Activated T-cell treated with anti-CD3 and anti-CD28 coated beads for 48 hours (primary cell): ENCODE measurements at places on chromosomes 2 and 18.

- DNase-seq, result no peak
Measured at GRCh38 chr18:55250768-55251173, 291.5 kb upstream of the CCDC68 start.

DNA sequence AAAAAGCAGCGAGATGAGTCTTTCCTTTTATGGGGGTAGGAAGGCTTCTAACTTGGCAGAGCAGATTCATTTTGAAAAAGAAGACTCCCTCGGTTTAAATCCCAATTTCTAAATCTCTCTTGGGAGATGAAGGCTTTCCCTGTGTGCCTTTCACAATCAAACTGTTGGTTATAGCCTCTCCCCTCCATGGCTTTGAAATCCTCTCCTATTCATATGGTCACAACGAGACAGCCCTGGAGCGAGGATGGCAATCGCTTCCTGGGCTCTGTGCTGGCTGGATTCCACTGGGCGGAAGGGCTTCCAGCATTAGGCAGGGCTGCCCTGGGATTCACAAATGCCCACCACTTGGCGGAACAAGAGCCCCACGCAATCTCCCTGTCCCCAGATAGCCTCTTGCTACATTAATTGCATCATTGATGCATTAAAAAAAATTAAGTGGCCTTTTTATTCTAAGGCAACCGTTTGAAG is 1.6 kb downstream of the CAVIN2 start:
- no peak for DNase-seq

DNA sequence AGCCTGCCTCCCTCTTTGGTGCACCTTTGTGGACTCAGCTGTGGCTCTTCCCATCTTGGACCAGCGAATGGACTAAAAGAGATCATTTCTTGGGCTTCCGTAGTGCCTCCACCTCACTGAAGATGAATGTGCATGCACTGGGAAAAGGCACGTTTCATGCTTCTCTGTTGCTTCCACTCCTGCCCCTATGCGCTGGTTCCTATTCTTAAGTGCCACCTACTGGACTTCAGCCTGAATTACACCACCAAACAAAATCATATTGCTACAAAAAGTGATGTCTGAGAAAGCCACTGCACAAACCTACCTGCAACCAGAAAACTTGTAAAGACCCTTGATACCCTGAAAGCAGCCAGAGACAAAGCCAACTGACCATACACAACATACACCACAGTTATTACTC is 695.6 kb downstream of the TSN start:
- no peak for DNase-seq

GRCh38 chr2:237455764-237456163 is 31.3 kb upstream of the MLPH start:
- no peak for DNase-seq

GRCh38 chr18:79507546-79508480 is 112.1 kb downstream of the NFATC1 start:
- no peak for DNase-seq

DNA sequence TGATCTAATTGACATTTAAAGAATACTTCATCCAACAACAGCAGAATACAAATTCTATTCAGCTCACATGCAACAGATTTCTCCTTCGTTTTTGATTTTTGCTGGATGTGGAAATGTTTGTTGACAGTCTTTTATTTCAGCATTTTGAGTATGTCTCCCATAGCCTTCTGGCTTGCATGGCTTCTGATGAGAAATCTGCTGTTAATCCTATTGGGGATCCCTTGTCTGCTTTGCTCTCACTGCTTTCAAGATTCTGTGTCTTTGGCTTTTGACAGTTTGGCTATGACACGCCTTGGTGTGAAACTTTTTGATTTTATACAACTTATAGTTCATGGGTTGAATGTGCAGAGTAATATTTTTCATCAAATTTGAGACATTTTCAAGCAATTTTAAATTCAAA is 44.7 kb downstream of the TRABD2A start:
- no peak for DNase-seq

GRCh38 chr2:152587187-152587947 is 129.9 kb downstream of the PRPF40A start:
- DNase-seq, result no peak

GRCh38 chr2:200744201-200744602 is 67.5 kb upstream of the BZW1 start:
- DNase-seq, result no peak

DNA sequence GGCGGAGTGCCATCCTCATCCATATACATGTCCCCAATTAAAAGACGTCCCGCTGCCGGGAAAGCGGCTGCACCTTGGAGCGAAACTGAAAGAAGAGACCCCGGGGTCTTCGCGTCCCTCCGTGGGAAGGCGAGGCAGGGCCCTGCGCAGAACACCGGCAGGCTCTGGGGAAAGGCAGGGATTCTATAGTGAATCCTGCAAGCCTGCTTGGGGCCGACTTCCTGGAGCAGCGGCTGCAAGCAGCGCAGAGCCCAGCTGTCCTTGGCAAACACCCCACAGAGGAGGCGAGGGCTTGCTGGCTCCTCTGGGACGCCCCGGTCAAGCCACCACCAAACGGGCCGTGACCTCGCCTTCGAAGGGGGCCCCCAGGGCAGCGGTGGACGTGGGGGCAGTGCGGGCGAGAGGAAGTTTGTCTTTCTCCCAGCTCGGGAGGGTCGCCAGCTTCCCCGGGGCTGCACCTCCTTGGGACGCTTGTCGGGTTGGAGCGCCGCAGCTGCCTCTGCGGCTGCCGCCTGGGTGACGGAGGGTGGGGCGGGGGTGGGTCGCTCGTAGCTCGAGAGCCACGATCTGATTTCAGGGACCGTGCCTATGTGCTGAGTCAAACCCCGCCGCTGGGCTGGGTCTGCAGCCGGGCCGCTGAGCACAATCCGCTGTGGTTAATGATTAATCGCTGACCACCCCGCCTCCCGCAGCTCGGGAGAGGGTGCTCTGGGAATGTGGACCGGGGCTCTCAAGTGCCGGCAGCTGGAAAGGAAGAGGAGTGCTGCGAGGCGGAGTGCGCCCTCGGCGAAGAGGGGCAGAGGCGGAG is 486 bp upstream of the GPR39 start:
- DNase-seq, result no peak

- no peak for DNase-seq
Measured at GRCh38 chr2:242060212-242060835, 190.8 kb downstream of the RTP5 start.

- no peak for DNase-seq
Measured at GRCh38 chr2:110747522-110748488, 15.4 kb downstream of the ACOXL start.

DNA sequence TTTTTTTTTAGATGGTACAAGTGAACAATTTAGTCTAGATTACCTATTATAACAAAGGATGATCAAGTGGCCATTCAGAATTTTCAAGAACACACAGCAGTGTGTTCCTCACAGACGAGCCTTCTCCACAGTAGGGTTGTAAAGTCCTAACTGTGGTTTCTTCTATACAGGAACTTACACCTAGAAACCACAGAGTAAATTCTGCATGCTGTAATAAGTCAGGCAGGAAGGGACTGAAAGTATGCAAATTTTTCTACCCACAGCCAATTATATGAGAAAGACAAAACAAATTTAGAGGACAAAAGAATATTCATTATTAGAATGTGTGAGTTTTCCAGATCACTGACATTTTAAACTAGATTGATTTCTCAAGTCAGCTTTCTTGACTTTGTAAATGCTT is 99.5 kb downstream of the RBMS1 start:
- no peak for DNase-seq

GRCh38 chr18:27600245-27600644 is 415.1 kb upstream of the CHST9 start:
- DNase-seq, result no peak

DNA sequence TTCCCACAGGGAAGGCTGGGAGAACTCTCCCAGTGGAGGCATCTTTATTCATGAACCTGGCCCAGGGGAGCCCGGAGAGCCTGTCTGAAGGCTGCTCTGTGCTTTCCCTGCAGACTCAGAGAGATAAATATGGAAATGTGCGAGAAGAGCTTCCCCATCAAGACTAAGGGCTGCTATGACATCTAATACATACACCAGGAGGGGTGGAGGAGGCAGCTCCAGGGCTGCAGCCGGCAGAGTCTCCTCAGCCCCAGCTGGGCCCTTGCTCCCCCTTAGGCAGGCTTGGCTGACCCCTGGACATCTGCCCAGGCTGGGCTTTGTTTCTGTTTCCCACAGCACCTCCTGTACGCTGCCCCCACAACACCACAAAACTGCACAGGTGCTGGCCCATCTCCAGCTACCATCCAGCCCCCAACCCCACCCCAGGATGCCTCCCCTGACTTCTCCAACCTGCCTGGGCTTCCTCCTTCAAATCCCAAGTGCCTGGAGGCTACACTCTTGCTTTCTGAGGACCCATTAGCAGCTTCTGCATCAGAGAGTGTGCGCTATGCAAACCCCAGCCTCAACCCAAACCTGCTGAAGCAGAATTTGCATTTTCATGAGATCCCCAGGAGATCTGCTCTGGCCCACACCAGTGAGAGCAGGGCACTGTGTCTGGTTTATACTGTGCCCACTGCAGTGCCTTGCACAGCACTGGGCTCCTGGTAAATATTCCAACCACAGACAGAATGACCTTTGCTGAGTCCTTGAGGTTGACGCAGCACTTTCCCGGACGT is 96.8 kb downstream of the VSNL1 start:
- DNase-seq, result no peak

GRCh38 chr2:191881982-191882816 is 35.3 kb upstream of the CAVIN2 start:
- DNase-seq, result no peak

- no peak for DNase-seq
Measured at GRCh38 chr2:204453730-204454167, 91.5 kb upstream of the PARD3B start.

DNA sequence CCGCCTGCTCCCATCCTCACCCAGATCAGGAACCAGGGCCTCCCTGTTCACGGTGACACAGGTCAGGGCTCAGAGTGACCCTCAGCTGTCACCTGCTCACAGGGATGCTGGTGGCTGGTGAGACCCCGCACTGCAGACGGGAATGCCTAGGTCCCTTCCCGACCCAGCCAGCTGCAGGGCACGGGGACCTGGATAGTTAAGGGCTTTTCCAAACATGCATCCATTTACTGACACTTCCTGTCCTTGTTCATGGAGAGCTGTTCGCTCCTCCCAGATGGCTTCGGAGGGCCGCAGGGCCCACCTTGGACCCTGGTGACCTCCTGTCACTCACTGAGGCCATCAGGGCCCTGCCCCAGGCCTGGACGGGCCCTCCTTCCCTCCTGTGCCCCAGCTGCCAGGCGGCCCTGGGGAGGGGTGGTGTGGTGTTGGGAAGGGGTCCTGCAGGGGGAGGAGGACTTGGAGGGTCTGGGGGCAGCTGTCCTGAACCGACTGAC is 31.7 kb downstream of the GPC1 start:
- no peak for DNase-seq

GRCh38 chr2:174846941-174847938 is 83.0 kb upstream of the CHRNA1 start:
- no peak for DNase-seq

DNA sequence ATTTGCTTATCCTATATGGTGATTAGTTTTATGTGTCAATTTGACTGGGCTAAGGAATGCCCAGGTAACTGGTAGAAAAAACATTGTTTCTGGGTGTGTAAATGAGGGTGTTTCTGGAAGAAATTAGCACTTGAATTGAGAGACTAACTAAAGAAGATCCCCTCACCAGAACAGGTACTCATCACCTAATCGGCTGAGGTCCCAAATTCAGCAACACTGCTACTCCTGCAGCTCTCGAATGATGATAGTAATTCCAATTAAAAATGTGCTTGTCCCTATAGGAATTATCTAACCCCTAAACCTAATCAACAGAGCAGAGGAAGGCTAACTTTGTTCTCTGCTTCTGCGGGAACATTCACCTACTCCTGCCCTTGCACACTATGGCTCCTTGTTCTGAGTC is 464.5 kb upstream of the CHST9 start:
- DNase-seq, result no peak

GRCh38 chr18:10926621-10927161 is 222.7 kb downstream of the PIEZO2 start:
- DNase-seq, result no peak

- DNase-seq, result no peak
Measured at GRCh38 chr2:191268596-191268995, 23.4 kb downstream of the MYO1B start.

DNA sequence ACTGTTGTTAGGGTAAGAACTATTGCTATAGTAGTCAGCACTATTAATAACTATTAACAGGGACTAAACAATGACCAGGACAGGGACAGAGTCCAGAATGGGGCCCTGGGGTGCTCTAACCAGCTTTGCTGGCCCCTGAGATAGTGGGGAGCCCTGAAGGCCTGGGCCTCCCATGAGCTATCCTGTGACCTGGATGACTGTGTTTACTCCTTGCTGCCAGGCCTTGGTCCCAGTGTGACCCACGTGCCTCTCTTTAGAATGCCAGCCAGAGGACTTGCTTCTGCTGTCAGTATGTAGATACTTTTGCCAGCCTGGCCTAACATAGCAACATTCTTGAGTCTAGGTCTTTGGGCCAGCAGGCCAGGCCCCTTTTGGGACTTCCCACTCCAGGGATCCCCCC is 11.4 kb downstream of the CDK5R2 start:
- DNase-seq, result no peak

GRCh38 chr18:36744261-36744876 is 84.4 kb downstream of the TPGS2 start:
- no peak for DNase-seq

- DNase-seq, result no peak
Measured at GRCh38 chr18:32459361-32460101, 11.2 kb downstream of the GAREM1 start.

DNA sequence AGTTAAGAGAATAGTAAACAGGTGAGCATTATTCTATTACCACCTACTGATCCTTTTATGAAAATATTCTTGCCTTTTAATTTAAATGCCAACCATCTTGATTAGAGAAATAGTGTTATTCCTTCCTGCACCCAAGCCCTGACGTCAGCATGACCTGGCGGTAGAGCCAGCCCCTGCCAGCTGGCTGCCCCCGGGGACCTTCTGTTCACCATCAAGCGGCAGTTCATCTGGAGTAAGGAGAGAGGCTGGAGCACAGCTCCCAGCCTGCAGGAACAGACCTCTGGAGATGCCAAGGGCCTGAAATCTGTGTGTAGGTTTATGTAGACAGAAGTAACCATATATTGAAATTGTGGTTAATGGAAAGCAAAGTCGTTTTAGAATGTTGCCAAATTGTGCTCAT is 171.8 kb downstream of the GBX2 start:
- no peak for DNase-seq

DNA sequence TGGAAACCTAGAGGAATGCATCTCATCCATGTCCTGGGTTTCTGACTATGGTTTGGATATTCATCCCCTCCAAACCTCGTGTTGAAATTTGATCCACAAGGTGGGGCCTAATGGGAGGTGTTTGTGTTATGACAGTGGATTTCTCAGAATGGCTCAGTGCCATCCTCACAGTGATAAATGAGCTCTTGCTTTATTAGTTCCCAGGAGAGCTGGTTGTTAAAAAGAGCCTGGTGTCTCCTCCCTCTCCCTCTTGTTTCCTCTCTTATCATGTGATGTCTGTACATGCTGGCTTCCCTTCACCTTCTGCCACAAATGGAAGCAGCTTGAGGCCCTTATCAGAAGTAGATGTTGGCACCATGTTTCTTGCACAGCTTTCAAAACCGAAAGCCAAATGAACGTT is 424.3 kb downstream of the DCC start:
- no peak for DNase-seq

DNA sequence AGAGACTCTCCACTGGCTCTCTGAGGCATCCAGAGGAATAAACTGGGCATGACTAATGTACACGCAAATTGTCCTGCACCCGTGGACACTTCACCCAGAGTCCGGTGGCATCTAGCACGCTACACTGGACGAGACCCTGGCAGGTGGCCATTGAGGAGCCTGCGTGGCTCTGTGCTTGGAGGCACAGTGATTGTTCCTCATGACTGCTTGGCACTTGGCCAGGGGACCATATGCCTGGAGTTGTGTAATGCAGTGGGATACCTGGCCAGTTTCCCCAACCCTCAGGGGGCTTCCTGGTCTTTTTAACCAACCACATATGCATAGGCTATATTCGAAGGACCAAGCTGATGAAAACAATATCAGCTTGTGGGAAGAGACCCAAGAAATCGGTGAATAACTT is 66.6 kb downstream of the MTCL1 start:
- DNase-seq, result no peak
